ENCODE measurements at places on chromosomes 16 and 17. TPM values are rescaled to one million over a fixed set of nuclear protein-coding genes. Genes with fewer than 3 reads are reported as not detected.
A peak's percentile ranks its signal among the peaks of the same experiment; 100 is the strongest.

The WFIKKN2 gene
- 2.0 TPM for total RNA-seq

The RAC3 gene
- total RNA-seq: 11.2 TPM

DNA sequence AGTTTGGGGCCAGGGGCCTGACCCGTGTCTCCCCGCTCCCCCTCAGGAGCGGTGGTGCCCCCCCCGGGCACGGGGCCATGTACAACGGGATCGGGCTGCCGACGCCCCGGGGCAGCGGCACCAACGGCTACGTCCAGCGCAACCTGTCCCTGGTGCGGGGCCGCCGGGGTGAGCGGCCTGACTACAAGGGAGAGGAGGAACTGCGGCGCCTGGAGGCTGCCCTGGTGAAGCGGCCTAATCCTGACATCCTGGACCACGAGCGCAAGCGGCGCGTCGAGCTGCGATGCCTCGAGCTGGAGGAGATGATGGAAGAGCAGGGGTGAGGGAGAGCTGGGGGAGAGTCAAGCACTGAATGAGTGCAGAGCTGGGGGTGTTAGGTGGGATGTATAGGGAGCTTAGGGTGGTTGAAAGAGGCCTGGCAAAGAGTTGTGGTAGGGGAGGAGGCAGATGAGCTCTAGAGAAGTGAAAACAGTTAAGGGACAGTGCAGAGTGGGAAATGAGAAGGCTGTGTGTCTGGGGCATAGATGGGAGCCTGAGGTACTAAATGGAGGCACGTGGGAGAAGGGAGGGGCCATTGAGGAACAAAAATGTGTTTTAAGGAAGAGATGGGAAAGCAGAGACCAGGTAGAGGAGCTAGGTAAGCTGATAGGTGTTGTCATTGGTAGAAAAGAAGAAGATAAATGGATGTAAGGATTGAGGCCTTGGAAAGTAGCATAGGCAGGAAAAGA lies 4.0 kb downstream of the SRRM2 start:
- DNase-seq: no peak
- no peaks in the 10 kb centered on the region for H3K27me3 ChIP-seq
- H3K27ac ChIP-seq: no peak overlapping the region
- peaks cover 52% of the 10 kb centered on the region for H3K36me3 ChIP-seq

DNA sequence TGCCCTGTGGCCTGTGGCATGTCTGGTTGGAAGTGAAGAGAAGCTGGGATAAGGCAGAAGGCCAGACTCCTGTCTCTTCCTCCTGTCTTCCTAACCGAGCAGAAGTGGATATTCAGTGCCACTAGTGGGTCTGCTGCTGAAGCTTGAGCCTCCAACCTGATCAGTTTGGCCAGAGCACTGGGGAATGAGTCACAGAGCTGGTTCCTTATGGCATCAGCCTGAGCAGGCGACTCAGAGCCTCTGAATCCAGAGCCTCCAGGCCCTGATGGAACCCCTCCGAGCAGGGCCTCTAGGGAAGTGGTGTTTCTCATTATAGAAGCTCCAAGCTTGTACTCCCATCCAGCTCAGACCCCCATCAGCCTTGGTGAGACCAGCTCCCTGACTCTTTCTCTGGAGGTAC lies 2.0 kb downstream of the WSCD1 start:
- peaks cover 9% of the 10 kb centered on the region for H3K36me3 ChIP-seq
- DNase-seq: no peak
- H3K4me3 ChIP-seq: peak overlapping the region; percentile 54

GRCh38 chr17:80244871-80245509 lies 15.7 kb upstream of the RNF213 start:
- H3K4me1 ChIP-seq: no peaks in the 10 kb centered on the region
- H3K27ac ChIP-seq: no peak overlapping the region
- no peak overlapping the region for H3K4me3 ChIP-seq
- H3K36me3 ChIP-seq: peaks cover 56% of the 10 kb centered on the region

- no peak overlapping the region for H3K27ac ChIP-seq
- no peaks in the 10 kb centered on the region for H3K36me3 ChIP-seq
- peak; percentile 13 for DNase-seq
- no peaks in the 10 kb centered on the region for H3K27me3 ChIP-seq
- H3K4me1 ChIP-seq: no peaks in the 10 kb centered on the region
Observed at GRCh38 chr16:63244631-63245030, 1208.4 kb upstream of the CDH8 start.

DNA sequence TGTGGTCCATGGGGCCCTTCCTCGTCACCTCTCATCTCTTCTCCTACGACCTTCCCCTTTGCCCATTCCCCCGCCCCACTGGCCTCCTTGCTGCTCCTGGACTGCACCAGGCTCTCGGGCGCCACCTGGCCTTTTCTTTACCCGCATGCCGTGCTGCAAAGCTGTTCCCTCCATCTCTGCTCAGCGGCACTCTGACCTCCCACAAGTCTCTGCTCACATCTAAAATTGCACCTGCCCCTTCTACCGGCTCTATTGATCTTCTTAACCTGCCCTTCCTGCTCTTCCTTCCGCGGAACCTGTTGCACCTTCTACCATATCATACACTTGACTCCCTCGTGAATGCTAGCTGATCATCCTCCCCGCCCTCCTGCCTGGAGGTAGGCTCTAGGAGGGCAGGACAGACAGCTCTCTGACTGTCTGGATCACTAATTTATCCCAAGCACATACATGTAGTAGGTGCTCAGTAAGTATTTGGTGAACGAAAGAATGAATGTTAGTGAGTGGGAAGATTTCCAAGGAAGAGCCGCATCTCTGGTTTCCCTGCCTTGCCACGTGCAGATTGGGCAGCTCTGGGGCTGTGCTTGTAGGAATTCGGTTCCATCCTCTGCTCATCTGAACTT lies 17.3 kb downstream of the DNAH17 start:
- no peak for DNase-seq
- H3K36me3 ChIP-seq: no peaks in the 10 kb centered on the region
- no peak overlapping the region for H3K27ac ChIP-seq

DNA sequence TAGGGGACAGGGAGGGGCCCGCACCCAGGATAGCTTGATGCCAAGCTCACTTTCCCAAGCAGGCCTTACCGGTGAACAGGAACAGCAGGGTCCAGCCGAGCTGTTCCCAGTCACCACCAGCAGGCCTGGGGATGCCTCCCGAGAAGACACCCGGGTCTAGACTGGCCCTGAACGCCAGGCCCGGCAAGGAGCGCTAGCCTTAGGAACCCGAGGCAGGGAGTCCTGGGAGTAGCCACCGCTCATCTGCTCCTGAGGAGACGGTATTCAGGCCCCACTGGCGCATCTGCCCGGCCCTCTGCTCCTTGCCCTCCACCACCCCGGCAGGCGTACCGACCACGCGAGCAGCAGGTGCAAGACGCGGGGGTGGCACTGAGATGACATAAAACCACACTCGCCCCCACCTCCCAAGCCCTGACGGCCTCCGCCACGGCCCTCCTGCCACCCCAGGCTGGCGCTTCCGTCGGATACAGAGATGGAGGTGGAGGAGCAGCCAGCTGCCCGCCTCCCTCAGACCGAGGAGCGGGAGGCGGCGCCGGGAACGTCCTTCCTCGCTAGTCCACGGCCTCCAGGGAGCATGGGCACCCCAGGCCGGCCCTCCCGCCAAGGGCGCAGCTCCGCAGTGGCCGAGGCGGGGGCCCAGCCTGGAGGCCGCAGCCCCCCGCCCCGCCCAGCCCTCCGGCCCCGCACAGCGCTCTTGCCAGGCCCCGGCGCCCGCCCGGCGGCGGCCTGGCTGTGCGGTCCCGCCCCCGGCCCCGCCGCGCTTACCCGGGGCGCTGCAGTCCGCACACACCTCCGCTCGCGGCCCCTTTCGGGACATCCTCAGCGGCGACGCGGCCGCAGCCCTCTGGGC lies 661 bp downstream of the GIT1 start:
- H3K27me3 ChIP-seq: peaks cover 2% of the 10 kb centered on the region
- peak overlapping the region; percentile 82 for H3K27ac ChIP-seq
- H3K4me1 ChIP-seq: peaks cover 78% of the 10 kb centered on the region
- DNase-seq: peak; percentile 45

- no peak overlapping the region for H3K4me3 ChIP-seq
- H3K4me1 ChIP-seq: no peaks in the 10 kb centered on the region
- peaks cover 2% of the 10 kb centered on the region for H3K27me3 ChIP-seq
- H3K36me3 ChIP-seq: no peaks in the 10 kb centered on the region
- H3K27ac ChIP-seq: no peak overlapping the region
Observed at GRCh38 chr16:56898847-56899246, 33.1 kb upstream of the HERPUD1 start.

DNA sequence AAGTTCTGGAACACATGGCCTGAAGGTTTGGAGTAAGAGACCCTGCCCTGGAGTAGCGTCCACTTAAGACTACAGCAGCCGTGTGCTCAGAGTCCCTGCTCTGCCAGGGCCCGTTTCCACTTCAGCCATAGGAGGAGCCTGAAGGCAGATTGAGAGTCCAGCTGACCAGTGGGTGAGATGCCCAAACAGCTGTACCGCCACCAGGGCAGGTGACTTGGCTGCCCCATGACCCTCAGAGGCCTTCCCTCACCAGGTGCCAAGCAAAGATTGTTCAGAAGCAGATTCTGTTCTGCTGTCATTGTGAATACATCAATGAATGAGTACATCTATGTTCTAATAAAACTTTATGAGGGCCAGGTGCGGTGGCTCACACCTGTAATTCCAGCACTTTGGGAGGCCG lies 178.8 kb downstream of the RAB11FIP4 start:
- no peak for DNase-seq
- H3K4me3 ChIP-seq: no peak overlapping the region
- peaks cover 3% of the 10 kb centered on the region for H3K36me3 ChIP-seq
- H3K27ac ChIP-seq: peak overlapping the region; percentile 43
- peaks cover 38% of the 10 kb centered on the region for H3K4me1 ChIP-seq
- no peaks in the 10 kb centered on the region for H3K27me3 ChIP-seq

All from muscle of leg (tissue), 16 donors.